ENCODE measurements at places on chromosomes 5 and 9.
A peak's percentile ranks its signal among the peaks of the same experiment; 100 is the strongest.

- DNase-seq = no peak
Measured at GRCh38 chr5:40441733-40442132, 238.0 kb upstream of the PTGER4 start.

- no peak for DNase-seq
Measured at GRCh38 chr5:11797132-11797531, 107.1 kb downstream of the CTNND2 start.

DNA sequence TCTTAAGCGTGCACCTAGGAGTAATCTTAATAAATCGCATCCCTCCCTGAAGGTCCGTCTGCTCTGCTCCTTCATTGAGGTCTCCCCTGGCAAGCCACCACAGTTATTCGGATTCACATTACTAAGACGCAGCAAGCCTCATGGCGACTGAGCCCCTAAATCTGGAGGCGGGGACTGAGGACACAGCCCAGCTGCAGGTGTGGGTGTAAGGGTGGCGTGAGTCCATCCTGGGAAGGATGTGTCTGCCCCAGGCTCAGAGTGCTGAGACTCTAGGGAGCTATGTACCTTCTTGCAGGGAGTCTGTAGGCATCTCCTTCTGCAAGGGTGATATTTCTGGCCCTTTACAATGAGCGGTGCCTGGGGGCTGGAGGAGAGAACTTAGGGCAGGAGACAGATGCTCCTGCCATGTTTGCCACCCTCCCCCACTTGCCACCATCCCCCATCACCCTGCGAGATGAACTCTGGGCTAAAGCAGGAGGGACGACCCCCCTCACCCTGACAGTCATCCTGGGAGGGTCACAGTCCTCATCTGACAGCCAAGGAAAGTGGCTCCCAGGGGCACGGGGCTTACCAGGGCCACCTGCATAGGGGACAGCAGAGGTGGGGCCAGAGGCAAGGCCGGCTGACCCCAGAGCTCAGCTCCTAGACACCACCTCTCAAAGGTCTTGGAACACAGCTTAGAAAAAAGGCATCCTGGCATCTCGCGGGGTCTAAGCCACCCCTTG lies 76.4 kb upstream of the FCN1 start:
- no peak for DNase-seq

DNA sequence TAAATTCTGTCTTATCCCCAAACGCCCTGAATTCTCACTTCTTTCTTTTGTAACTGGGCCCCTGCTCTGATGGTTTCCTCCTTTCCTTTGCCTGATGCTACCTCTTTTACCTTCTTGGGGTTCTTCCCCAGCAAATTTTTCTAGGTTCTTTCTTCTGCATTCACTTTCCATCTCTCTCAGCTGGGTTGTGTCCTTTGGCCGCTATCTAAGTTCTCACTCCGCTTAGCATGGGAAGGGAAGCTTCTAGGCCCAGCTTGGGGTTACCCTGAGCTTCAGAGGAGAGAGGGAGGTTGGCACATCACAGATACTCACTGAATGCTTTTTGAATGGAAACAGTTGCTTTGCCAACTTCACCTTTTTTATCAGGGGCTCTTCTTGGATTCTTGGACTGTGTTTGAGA lies 17.0 kb downstream of the PALM2AKAP2 start:
- DNase-seq = no peak

GRCh38 chr5:155252717-155253116 lies 239.2 kb downstream of the KIF4B start:
- DNase-seq = no peak

GRCh38 chr5:10264604-10265003 lies 14.5 kb downstream of the CCT5 start:
- DNase-seq = no peak

DNA sequence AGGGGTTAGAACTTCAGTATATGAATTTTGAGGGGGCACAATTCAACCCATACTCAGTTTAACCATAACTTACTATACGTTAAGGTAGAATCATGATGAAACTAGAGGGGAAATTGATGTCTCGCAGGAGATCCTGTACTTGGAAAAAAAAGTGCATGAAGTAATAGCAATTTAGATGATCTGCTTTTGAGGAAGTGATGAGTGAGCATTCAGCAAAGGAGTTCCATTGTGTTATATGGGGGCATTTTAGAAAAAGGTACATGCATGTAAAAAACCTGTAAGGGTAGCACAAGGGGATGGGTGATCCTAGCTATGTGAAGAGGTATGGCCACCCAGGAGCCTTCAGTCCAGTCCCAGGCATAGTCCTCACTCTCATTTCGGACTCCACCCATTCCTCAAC lies 14.8 kb upstream of the TMC1 start:
- DNase-seq = no peak

GRCh38 chr9:89185980-89186379 lies 7.4 kb upstream of the SHC3 start:
- no peak for DNase-seq

DNA sequence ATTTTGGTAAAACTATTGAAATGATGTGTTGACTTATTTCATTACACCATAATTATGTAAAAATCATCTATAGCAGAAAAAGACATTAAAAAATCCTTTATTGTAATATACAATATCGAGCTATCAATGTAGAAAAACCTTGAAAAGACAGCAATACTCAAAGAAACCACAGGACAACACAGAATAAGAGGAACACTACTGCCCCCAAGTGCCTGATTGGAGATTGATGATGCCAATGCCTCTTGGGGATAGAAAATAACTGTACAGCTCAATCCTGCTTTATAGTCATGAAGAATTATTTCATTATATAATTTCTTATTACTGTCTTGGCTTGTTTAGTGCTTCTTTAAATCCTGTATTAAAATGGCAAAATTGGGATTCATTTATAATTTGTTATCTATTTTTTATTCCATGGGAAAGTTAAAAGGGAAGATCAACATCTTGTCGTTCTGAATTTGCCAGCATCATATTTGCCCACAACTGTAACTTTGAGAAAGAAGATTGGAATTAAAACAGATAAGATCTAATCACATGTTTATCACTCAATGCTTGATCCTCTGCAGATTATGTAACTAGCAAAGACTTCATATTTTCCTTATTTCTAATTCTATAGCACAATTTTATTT lies 337.5 kb downstream of the CDH9 start:
- DNase-seq = peak; percentile 29

DNA sequence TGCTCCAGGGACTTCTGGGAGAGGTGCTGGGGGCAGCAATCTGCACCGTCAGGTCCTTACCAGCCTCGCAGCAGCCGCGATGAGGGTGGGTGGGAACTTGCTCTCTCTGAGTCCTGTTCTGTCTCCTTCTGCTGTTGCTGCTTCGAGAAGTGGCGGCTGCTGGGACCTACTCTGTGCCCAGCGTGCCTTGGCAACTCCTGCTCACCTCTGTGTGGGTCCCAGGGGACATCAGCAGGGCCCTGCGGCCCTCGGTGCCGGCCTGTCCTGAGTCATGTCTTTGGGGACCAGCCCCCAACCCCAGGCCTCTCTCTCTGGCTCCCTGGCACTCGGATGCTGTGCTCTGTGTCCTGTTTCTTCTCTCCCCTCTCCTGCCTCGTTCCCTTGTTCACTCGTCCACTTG lies 49.5 kb downstream of the KCNT1 start:
- no peak for DNase-seq

DNA sequence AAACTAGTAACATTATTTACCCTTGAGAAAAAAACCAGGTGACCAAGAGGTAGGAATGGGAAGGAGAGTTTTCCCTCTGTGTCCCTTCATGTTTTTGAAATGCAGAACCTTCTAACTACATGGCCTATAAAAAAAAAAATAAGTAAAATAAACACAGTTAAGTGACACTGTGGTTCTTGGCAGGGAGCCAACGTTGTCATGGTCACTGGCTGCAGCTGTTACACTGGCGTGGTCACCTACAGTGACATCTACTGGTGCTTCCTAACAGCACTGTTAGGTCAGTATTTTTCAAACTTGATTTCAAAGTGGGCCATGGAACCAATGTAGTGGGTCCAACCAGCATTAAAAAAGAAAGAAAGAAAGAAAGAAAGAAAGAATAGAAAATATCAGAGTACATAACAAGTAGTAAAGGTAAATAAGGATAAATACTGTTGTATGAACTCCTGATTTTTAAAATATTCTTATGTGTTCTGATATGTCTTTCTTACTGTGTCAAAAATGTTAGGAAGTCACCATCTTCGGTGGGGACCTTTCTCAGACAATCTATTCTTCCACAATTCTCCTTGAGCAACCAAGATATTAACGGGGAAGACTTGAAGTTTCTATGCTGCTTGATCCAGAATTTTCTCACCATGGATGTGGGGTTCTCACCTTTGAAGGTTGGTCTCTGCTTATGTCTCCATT lies 59.1 kb upstream of the PJA2 start:
- peak; percentile 47 for DNase-seq

DNA sequence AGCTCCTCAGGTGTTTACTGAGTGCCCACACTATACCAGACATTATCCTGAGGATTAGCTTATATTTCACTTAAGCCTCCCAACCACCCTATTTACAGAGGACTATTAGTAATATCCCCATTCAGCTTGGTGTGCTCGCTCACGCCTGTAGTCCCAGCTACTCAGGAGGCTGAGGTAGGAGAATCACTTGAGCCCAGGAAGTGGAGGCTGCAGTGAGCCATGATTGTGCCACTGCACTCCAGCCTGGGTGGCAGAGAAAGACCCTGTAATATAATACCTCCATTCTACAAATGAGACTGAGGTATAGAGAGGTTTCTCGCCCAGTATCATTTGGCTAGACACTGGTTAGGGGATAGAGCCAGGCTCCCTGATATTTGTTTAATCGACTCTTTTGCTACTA lies 18.0 kb upstream of the MATR3 start:
- DNase-seq = no peak

- DNase-seq = no peak
Measured at GRCh38 chr5:171409164-171410136, 10.0 kb upstream of the FGF18 start.

- no peak for DNase-seq
Measured at GRCh38 chr5:31250201-31250600, 56.7 kb downstream of the CDH6 start.

DNA sequence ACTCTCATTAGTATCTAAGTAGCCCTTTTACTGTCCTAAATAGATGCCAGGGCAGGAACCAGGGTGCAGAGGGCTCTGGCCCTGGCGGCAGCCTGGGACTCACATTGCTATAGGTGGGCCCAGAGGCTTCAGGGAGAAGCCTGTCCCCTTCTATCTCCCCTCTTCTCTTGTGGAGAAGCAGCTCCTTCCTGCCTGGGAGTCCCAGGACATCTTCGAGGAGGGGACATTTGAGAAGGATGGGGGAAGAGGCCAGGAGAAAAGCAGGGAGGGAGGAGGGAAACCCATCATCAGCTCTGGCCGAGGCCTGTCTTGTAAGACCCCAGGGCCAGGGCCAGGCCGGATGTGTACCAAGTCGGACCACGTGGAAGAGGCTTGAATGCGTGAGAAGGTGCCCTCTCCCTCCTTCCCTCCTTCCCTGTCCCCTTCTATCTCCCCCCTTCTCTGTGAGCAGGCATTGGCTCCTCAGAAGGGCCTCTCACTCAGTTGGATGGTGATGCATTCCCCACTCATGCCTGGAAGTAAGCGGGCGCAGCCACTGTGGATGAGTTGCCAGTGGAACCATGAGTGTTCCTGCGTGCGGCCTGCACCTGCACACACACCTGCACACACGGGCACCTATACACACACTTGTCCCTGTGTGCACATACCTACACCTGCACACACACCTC lies 20.7 kb upstream of the LPCAT1 start:
- DNase-seq = no peak

- DNase-seq = no peak
Measured at GRCh38 chr5:178119915-178120606, 6.7 kb downstream of the N4BP3 start.

DNA sequence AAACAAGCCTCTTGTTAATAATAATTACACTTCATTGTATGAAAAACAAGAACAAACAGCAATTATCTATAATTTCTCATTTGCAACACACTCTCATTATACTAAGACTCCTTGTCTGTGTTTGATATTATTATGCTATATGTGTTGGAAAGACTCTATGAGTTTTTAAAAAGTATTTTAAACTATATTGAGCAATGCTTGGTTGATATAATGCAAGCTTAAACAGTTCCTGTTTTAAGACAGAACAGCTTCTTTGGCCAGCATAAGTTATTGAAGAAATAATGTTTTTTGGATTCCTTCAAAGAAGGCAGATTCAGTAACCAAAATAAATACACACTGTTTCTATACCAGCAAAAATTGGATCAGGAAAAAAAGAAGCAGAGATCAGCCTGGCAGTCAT lies 871.4 kb downstream of the MAT2B start:
- DNase-seq = no peak

DNA sequence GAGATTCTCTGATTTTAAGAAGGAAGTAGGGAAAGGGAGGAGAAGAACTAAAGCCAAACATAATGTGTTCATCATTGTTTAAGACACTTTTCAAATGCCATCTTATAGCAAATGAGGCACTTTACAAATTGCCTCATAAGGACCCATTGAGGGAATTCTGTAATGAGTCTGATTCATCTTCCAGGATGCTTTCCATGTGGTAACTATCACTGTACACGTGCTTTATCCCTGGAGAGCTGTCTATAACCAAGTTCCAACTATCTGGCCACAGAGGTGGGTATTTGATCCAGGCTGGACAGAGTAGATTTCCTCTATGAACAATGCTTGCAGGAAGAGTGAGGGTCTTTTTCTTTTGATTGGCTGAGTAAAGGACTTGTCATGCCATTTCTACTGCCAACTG lies 183.5 kb upstream of the NFIB start:
- DNase-seq = no peak

- no peak for DNase-seq
Measured at GRCh38 chr9:91954841-91955471, 4.9 kb upstream of the ROR2 start.

DNA sequence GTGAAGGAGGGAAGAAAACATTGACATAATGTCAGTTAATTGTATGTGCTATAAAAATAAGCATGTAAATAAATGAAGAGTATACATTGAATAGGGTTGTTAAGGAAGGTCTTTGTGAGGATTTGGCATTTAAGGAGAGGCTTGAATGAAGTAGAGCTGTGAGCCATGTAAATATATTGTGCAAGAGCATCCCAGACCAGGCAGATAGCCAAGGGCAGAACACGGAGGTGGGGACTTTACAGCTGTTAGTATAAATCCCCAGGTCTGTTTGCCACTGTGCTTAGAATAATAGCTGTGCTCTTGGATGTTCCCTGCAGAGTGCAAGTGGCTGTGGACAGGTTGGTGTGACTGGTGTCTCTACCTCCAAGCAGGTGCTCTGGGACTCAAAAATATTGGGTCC lies 211.7 kb downstream of the LRRC70 start:
- no peak for DNase-seq

DNA sequence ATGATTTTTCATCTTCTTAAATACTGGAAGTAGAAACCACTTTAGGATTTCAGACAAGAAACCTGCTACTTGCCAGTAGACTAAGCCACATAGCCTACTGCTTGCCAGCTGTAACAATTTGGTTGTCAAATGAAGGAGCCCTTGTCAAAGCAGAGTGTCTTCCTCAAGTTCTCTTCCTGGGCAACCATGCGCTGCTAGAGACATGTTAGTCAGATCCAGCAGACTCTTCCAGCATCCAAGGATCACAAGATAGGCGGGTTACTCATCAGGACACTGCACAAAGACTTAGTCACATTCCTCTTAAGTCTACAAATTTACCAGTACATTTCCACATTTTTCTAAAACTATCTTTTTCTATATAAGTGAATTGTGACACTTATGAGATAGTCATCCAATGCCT lies 24.4 kb downstream of the SKIC3 start:
- no peak for DNase-seq

- DNase-seq = no peak
Measured at GRCh38 chr5:126610160-126610559, 9.4 kb downstream of the PHAX start.

GRCh38 chr9:1978941-1979340 lies 36.2 kb upstream of the SMARCA2 start:
- no peak for DNase-seq

- no peak for DNase-seq
Measured at GRCh38 chr9:112917047-112917986, 26.6 kb upstream of the SLC46A2 start.
